Activated CD8-positive, alpha-beta memory T cell treated with anti-CD3 and anti-CD28 coated beads for 4 hours (primary cell): ENCODE measurements at places on chromosomes 13 and 19.

DNA sequence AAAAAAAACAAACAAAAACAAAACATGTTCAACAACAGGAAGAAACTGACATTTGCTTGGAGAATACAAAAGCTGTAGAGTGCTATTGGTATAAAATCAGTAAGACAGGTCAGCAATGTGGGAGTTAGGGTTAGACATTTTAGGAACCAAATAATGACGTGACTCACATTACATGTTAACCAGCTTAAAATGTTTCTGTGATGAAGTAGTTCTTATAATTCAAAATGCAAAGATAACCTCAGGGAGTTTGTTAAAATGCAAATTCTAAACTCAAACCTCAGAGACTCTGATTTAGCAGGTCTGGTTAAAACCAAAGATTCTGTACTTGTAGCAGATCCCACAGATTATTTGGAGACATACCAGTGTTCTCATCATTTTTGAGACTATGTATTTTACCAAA lies 549.4 kb upstream of the SLITRK1 start:
- DNase-seq, result no peak

DNA sequence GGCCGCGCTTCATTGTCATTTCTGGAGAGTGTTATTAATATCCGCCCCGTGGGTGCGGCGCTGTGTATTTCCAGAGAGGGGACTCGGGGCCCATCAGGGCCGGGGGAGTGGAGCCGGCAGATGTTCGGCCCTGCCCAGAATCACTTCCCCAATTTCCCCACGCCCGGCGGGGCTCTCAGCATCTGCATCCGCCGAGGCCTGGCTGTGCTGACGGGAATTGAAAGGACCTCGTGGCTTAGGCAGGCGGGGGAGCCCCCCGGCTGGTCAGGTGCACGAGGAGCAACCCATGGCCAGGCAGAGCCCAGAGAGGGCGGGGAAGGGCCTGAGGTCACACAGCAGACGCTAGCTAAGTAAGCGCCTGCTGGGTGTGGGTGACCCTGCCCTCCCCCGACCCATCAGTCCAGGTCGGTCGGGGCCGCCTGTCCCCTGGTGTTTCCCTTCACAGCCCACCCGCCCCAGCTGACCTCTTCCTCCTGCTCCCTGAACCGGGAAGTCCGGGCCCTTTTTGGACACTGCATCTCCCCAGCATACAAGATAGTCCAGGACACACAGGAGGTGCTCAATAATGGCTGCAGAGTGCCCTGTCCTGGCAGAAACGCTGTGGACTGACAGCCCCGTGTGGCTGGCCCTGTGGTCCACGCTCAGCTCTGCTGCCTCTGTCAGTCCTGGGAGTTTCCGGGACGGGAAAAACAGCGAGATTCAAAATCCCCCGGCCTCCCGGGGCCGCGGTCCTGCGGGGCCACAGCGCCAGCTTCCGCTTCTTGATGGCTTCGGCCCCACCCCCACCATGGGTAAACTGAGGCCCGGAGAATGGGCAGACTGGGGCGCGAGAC lies 22.1 kb downstream of the ARID3A start:
- DNase-seq, result no peak

GRCh38 chr19:4210166-4210731 lies 19.1 kb upstream of the EBI3 start:
- DNase-seq, result no peak

- DNase-seq, result no peak
These were observed 11.4 kb upstream of the STARD13 start for GRCh38 chr13:33296793-33297425.

- no peak for DNase-seq
These were observed 65.6 kb downstream of the IRS2 start for GRCh38 chr13:109720758-109721184.

DNA sequence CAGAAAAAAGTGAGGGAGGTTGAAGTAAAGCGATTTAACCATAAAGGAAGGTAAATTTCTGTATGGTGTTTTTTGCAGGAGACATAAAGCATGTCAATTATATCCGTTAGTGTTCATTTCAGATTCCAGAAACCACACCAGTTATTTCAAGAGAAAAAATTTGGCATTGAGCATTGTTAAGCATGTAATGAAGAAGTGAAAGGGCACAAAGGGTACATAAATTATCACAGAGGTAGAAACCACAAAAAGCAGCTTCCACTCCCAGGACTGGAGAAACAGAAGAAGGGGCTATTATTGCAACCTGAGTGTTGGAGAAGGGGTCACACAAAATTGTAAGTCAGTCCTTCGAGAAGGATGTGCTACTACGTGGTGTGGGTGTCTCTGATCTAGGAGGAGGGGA lies 72.2 kb upstream of the DACH1 start:
- DNase-seq, result no peak

DNA sequence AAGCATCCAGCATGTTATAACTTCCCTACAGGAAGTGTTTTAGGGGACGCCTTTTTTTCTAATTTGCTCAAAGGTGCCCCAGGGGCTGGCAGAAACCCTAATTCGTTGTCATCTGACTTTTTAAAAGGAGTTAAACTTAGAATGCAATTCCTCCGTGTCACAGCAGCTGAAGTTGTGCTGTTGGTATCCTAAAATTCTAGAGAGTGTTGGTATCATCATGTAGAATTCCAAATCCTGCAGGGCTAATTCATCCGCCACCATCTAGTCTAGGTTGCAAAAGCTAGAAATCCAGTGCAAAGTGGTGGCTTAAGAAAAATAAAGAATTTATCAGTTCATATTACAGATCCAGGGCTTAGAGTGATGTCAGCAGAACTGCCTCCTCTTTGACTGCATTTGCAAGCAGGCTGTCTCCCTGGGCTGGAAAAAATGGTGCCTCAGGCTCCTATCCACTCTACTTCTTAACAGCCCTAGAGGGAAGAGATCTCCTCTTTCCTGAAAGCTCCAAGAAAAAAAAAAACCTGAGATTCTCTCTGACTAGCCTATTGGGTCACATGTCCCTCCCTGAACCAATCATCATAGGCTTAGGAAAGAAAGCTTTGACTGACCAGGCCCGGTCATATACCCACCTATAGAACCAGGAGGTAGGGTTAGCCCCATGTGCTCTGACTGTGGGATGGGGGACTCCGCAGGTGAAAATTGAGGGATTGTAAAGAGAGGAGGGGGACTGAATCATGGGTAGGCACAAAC lies 73.0 kb downstream of the MAP4K1 start:
- DNase-seq, result no peak
